ENCODE measurements at places on chromosomes 11 and 22. TPM values are rescaled to one million over a fixed set of nuclear protein-coding genes. Genes with fewer than 3 reads are reported as not detected.

MMP13 gene
- not detected for total RNA-seq

GRAP2 gene
- not detected for total RNA-seq

SMTNL1 gene
- not detected for total RNA-seq

SYT8 gene
- total RNA-seq, result not detected

EI24 gene
- total RNA-seq, result 120 TPM

KCTD14 gene
- total RNA-seq, result 0.28 TPM

ART5 gene
- not detected for total RNA-seq

IGSF9B gene
- total RNA-seq, result 0.37 TPM

MPZL3 gene
- 0.28 TPM for total RNA-seq

RPS6KA4 gene
- total RNA-seq, result 24.7 TPM

IL17REL gene
- total RNA-seq, result not detected

OR8K5 gene
- not detected for total RNA-seq

OR2AT4 gene
- not detected for total RNA-seq

MICALL1 gene
- total RNA-seq, result 11.5 TPM

MAP6 gene
- total RNA-seq, result 1.4 TPM

FAT3 gene
- total RNA-seq, result 0.14 TPM

MYBPC3 gene
- total RNA-seq, result not detected

SYCE3 gene
- total RNA-seq, result 0.37 TPM

MMP12 gene
- total RNA-seq, result 0.28 TPM

CADM1 gene
- 2.1 TPM for total RNA-seq

ANKK1 gene
- under 0.01 TPM for total RNA-seq

CATSPERZ gene
- total RNA-seq, result not detected

TMPRSS4 gene
- not detected for total RNA-seq

NAV2 gene
- total RNA-seq, result 4.1 TPM

FZD4 gene
- total RNA-seq, result 30.6 TPM

OR52A5 gene
- not detected for total RNA-seq

RIMBP3C gene
- total RNA-seq, result 0.14 TPM

MIAT gene
- 0.92 TPM for total RNA-seq

PRAME gene
- not detected for total RNA-seq

PRR33 gene
- not detected for total RNA-seq

APOA4 gene
- not detected for total RNA-seq

GUCY1A2 gene
- total RNA-seq, result 0.28 TPM

STK33 gene
- total RNA-seq, result 0.57 TPM

CRYBA4 gene
- total RNA-seq, result not detected

TMEM138 gene
- total RNA-seq, result 19.7 TPM

KBTBD4 gene
- 20.3 TPM for total RNA-seq

API5 gene
- total RNA-seq, result 63.0 TPM

SPDYC gene
- total RNA-seq, result not detected
